ENCODE measurements at places on chromosomes 4 and X. TPM values are rescaled to one million over a fixed set of nuclear protein-coding genes. Genes with fewer than 3 reads are reported as not detected.

GPR82 gene
- total RNA-seq, result not detected

UGT2B17 gene
- total RNA-seq, result not detected

NEK1 gene
- total RNA-seq, result 28.9 TPM

USP17L24 gene
- total RNA-seq, result not detected

GPR173 gene
- total RNA-seq, result 26.3 TPM

SFRP2 gene
- total RNA-seq, result 103 TPM

ENAM gene
- 0.27 TPM for total RNA-seq

C4orf36 gene
- 3.7 TPM for total RNA-seq

GUCY1A1 gene
- total RNA-seq, result 76.6 TPM

CHRNA9 gene
- not detected for total RNA-seq

STAP1 gene
- 0.44 TPM for total RNA-seq

CXorf49 gene
- total RNA-seq, result not detected

NPY5R gene
- total RNA-seq, result 1.4 TPM

ITIH6 gene
- total RNA-seq, result 0.11 TPM

NUDT10 gene
- total RNA-seq, result 13.7 TPM

CCDC110 gene
- 3.7 TPM for total RNA-seq

C1QTNF7 gene
- total RNA-seq, result 14.6 TPM

CLTRN gene
- 2.4 TPM for total RNA-seq

STS gene
- 7.8 TPM for total RNA-seq

PGRMC2 gene
- 116 TPM for total RNA-seq

PNCK gene
- total RNA-seq, result 29.3 TPM

USP17L22 gene
- total RNA-seq, result not detected

FAM9C gene
- not detected for total RNA-seq

LRIT3 gene
- total RNA-seq, result 5.2 TPM

MAGEB10 gene
- not detected for total RNA-seq

NDST3 gene
- total RNA-seq, result 8.2 TPM

LNX1 gene
- total RNA-seq, result 12.3 TPM

AKAP14 gene
- not detected for total RNA-seq

TSC22D3 gene
- total RNA-seq, result 94.8 TPM

SHROOM2 gene
- total RNA-seq, result 23.6 TPM

TLL1 gene
- total RNA-seq, result 23.9 TPM

CFP gene
- 5.2 TPM for total RNA-seq

ASB9 gene
- 5.3 TPM for total RNA-seq

Measured in camera-type eye (tissue), 1 donor.